ENCODE measurements at places on chromosomes 2 and 18.

DNA sequence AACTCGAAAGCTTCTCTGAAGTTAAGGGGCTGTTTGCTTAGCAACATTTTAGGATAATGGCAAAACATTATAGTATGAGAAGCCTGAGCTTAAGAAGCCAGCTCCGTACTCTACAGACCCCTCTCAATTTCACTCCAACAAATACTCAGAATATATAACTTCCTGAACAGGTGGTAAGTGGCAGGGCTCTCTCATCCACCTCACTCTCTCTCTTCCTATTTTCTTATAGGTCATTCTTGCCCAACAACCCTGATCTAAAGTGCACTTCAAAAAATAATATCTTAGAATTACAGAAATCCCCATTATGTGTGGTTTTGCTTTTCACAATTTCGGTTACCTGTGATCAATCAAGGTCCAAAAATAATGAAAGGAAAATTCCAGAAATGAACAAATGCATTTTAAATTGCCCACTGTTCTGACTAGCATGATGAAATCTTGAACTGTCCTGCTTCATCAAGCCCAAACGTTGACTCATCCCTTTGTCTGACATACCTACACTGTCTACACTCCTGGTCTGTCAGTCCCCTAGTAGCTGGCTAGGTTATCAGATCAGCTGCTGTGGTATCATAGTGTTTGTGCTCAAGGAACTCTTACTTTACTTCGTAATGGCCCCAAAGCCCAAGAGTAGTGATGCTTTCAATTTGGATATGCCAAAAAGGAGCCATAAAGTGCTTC is 122.8 kb upstream of the COL5A2 start:
- DNase-seq: no peak

DNA sequence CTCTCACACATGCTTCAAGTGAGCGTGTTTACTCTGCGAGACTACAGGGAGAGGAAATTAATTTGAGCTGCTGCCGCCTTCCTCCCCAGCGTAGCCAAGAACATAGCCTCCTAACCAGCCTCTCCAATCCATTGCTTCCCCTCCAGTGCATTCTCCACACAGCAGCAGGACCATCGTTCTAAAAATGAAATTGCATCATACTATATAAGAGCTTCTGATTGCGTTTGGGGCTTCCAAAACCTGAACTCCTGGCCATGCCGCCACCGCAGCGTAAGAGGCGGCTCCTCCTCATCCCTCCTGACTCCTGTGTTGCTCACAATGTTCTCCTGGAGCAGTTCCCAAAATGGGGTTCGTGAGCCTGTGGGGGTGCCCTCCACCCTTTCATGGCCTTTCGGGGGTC is 142.1 kb downstream of the MYT1L start:
- no peak for DNase-seq

- no peak for DNase-seq
These were observed 370.7 kb upstream of the SYT4 start for GRCh38 chr18:43648002-43648401.

DNA sequence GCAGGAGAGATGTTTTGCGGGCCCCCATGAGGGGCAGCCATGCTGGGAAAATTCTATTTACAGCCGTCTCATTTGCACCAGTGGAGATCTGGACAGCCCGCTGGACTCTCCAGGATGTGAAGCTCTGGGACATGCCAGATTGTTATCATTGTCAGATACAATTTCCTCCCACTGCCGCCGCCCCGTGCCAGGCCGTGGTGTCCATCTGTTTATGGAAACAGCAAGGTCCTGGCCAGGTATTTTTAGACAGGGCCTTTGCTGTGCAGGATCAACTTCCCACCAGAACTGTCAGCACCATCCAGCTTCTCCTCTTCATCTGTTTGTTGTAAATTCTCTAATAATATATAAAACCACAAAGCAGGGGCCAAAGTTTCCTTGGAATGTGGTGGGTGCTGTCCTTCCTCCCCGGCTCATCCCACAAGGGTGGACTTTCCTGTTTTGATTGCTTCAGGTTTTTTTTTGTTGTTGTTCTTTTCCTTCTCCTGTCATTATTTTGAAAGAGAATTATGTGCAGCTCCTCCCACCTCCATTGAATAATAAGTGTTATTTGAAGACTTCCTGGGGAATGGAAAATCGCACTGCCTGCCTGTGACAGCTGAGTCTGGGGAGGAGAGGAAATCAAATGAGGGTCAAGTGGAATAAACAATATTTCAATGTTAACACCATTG is 398.1 kb downstream of the TNS1 start:
- no peak for DNase-seq

- DNase-seq: no peak
These were observed 26.0 kb upstream of the NPAS2 start for GRCh38 chr2:100793982-100794381.

DNA sequence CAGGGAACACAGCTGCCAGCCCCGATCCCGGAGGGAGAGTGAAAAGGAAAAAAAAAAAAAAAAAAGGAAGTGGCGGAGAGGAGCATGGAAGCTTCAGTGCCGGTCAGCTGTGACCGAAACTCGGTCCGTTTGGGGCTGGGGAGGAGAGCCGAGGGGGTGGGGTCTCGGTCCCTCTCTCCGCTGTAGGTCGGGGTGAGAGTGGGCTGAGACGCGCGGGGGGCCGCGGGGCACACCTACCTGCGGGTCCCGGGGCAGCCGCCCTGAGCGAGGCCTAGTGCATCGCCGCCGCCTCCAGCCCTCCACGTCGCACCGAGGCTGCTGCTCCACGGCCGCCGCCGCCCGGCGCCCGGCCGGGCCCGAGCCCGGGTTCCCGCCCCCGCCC is 536 bp downstream of the VPS54 start:
- DNase-seq: no peak

DNA sequence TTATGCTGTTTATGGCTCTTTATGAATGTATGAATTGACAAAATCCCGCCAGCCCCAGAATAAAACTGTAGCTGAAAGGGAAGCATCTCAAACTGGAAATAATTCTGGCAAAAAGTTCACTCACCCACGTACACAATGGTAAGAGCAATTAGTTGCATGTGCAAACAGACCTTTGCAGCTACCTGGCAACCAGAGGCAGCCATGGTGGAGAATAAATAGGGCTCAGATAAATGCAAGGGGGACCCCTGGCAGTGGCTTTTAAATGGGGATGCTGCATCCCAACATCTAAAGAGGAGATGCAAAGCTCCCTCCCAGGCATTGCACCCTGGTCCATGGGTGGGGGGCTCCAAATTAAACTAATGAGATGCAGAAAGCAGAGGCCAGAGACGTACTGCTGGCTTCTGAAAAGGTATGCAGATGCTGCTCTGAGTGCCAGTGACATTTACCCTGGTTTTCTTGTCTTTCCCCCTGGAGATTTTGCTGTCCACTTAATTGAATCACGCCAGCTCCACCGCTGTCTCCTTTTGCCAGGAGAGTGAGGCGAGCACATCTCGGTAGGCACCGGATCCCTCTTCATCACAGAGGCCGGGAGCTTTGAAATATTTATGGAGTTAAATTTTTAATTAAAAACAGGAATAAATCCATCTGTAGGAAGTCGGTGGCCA is 126.6 kb upstream of the NRP2 start:
- no peak for DNase-seq

DNA sequence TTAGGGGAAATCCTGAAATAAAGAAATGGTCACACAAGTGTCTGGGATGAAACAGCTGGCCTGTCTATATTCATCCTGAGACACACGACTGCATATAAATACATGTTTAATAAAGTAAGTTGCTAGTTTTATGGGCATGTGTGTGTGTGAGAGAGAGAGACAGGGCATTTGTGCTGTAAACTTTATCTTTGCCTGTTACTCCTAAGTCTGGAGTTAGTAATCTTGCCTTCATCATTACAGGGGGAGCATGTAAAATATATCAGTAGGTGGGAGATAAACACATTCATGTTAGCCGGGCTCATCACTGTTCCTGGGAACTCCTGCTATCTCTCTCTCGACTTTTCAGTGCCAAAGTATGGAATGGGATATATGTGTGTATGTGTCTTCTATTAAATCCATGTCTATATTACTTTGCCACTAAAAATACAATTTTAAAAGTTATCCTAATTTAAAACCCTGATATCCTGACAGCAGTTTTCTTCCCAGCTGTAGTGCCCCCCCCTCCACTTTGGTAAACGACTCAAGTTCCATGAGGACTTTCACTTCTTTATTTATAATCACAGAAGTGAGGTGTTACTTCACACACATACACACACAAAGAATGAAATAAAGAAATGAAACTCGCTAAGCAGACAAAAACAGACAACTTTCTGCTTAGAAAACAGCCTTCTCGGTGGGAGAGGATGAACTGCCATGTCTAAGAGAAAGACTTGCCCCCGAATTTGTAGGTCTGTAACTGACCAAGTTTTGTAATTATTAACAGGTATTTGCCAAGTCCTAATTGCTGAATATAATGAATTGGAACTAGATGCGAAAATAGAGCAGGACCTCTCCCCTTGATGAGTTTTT is 947 bp downstream of the ZEB2 start:
- no peak for DNase-seq

- no peak for DNase-seq
These were observed 2.3 kb downstream of the ASB3 start for GRCh38 chr2:53784436-53784835.

- DNase-seq: no peak
These were observed 38.2 kb downstream of the SOX11 start for GRCh38 chr2:5730386-5730785.

DNA sequence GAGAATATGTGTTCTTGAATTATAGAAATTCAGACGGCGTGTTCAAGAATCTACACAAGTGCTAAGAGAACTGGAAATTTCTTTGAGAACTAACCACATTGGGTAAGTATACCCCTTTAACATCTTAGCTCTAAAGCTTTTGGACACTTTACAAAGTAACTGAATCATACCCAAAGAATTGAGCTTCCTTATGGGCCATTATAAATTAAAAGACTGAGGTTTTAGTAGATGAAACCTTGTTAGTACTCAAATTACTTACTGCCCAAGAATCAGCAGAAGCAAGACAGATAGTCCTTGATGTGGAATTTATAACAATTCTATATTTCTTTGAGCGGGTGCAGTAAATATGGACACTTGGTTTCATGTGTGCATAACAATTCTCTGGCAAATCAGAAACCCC is 168.3 kb downstream of the PRPF40A start:
- DNase-seq: no peak

GRCh38 chr18:80154293-80154692 is 45.2 kb downstream of the ADNP2 start:
- no peak for DNase-seq

DNA sequence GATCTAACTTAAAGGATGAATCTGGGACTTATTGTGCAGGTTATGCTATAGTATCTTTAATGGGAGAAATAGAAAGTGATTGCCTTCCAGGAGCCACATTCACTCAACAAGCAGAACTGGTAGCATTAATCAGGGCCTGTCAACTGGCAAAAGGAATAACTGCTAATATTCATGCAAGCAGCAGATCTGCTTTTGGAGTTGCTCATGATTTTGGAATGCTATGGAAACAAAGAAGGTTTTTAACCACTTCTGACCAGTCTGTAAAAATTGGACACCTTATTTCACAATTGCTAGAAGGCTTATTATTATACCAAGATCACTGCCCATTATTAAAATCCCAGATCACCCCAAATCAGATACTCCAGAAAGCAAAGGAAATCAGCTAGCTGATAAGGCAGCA is 200.4 kb downstream of the MREG start:
- no peak for DNase-seq

DNA sequence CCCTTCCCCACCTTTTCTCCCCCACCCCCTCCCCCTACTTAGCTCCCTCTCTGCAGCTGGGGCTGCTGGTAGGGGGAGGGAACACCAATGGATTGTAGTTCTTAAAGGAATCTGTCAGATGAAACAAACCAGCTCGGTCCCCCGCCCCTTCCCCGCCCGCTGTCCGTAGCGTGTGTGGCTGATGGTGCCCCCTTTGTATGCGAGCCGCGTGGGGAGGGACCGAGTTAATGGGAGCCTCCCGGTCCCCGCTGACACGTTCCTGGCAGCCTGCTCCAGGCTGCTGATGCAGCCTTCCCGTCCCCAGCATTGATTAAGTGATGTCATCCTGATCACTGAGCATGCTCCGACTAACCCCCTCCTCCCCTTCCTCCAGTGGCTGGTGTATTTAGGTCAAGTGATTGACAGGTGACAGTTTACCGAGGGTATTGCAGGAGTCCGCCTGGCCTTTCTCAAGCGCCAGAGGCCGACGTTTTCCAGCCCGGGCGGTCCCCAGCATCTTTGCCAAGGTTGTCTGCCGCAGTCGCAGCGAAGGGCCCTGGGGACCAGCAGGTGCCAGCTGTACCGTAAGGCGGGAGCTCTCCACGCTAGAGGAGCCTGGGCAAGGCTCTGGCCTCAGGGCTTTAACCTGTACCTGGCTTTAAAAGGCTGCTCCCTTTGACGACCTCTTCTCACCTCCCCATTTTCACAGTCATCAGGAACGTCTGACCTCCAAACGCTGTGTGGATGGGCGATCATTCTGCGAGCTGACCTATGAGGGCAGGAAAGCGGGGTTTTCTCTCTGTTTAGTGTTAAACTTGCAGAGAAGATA is 1.8 kb downstream of the KIF5C start:
- DNase-seq: no peak

DNA sequence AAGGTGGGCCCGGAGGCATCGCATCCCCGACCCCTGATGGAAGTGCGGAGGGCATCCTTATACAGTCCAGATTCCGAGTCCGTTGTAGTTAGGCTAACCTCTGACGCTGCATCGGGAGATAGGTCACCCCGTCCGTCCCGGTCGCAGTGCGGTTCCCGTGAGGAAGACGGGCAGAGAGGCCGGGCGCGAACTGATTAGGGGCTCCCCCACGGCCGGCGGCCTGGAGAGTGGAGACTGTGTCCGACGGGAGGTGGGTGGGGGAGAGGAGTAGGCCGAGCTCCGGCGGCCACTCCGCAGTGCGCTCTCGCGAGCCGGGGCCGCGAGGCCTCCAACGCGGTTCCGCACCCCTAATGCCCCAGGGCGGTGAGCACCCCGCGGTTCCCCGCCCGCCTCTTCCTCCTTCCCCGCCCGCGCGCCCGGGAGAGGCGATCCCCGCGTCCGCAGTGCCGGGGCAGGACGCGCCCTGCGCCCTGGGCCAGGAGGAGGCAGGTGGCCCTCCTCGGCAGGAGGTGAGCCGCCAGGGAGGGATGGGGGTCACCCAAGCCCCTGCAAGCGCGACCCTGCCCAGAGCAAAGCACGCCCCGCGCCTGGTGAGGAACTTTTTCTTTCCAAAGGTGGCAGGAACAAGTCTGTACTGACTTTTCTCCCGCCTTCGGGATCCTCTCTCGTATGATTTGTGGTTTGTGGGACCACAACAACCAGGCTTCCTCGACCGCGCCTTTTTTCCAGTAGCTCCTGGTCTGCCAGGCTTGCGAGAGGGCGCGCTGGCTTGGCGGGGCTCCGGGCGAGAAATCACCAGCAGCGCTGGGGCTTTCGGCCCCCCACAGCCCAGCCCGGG is 1.4 kb upstream of the SP5 start:
- DNase-seq: no peak

DNA sequence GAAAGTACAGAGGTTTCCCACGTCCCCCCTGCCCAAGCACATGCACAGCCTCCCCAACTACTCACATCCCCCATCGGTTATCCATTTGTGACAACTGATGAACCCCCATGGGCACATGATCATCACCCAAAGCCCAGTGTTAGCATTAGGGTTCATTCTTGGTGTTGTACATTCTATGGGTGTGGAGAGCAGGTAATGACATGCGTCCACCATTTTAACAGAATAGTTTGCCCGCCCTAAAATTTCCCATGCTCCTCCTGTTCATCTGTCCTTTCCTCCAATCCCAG is 74.3 kb downstream of the LONRF2 start:
- no peak for DNase-seq

- no peak for DNase-seq
These were observed 477.4 kb downstream of the CPS1 start for GRCh38 chr2:211033765-211034164.

GRCh38 chr18:13240060-13240725 is 21.6 kb downstream of the LDLRAD4 start:
- no peak for DNase-seq

- DNase-seq: no peak
These were observed 667.2 kb downstream of the DCDC2C start for GRCh38 chr2:4370422-4371090.
